ENCODE measurements at places on chromosomes 11 and 22. TPM values are rescaled to one million over a fixed set of nuclear protein-coding genes. Genes with fewer than 3 reads are reported as not detected.

DNA sequence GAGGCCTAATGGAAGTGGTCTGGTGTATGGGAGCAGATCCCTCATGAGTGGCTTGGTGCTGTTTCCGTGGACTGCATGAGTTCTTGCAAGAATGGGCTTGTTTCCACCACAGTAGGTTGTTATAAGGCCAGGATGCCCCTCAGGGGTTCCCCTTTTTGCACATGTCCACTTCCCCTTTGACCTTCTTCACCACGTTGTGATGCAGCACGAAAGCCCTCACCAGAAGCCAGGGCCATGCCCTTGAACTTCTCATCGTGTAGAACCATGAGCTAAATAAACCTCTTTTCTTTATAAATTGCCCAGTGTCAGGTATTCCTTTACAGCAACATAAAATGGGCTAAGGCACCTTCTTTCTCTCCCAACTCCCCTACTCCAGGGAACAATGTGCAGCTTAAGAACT is 2.8 kb upstream of the NARS2 start:
- no peak for DNase-seq

- peak; percentile 50 for DNase-seq
These were observed at the start of gene KIAA1671 for GRCh38 chr22:24951942-24952836. Gene KIAA1671, plus strand, starts transcription at chr22:24952716. Its CDS starts 75,284 bp downstream, at chr22:25028000.

DNA sequence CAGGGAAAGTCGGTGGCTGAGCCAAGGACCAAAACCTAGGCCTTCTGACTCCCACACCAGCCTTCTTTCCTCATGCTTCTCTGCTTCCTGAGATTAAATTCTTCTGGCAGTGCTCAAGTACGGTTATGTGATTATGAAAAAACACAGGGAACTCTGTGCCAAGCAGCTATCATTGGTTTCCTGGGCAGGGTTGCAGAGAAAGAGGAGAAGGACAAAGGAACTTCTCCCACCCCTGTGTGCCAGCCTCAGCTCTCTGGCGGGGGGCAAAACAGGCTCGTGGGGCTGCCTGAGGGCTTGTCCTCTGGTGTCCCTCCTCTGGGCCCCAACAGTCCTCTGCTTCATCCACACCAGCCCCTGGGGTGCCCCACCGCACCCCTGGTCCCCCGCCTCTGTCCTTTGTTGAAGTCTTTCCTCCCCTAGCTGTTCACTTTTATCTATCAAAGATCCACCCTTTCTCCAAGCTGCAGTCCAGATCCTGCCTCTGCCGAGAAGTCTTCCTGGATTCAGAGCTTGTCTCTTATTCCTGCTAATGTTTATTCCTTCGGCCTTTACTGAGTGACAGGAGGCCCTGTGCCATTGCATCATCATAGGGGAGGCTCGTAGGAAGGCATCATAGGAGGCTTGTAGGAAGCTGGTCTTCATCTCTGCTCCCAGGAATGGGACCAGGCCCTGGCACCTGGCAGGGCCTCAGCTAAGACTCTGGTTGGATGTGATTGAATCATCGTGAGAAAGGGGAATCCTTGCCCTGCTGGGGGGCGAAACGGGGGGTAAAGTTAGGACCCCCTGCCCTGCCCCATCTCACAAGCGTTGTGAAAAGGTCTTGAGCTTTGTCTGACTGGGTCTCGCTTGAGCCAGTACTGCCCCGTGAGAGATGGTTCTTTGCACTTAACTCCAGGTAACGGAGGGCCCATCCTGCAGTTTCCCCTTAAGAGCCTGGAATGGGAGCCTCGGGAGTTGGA is 11.5 kb upstream of the FTH1 start:
- no peak for DNase-seq

DNA sequence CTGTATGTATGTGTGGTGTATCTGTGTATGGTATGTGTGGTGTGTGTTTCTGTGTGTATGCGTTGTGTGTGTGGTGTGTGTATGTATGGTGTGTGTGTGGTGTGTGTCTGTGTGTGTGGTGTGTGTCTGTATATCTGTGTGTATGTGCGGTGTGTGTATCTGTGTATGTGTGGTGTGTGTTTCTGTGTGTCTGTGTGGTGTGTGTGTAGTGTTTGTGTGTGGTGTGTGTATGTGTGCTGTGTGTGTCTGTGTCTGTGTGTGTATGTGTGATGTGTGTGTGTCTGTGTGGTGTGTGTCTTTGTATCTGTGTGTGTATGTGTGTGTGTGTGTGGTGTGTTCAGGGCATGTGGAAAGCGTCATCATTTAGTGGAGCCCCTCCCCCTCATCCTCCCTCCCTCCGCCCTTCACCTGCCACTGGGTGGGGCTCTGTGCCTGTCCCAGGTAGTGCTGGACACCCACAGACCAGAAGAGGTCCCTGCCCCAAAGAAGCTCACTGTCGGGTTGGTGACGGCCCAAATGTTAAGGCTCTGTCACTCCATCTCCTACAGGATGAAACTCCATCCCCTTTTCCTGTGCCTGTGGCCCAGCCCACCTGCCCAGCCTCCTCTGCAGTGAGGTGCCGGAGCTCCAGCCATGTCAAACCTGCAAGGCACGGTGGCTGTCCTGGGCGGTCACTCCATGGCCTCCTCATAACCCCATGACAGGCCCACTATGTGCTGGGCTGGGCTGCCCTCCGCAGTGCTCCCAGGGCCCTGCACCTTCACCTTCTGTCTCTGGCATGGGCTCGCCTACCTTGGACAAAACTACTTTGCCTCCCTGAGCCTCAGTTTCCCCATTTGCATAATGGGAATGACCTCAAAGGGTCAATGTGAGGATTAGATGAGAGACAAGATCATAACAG is 23.4 kb upstream of the SHISAL1 start:
- DNase-seq: peak; percentile 20

- no peak for DNase-seq
These were observed 124.4 kb upstream of the PGR start for GRCh38 chr11:101254037-101254436.

DNA sequence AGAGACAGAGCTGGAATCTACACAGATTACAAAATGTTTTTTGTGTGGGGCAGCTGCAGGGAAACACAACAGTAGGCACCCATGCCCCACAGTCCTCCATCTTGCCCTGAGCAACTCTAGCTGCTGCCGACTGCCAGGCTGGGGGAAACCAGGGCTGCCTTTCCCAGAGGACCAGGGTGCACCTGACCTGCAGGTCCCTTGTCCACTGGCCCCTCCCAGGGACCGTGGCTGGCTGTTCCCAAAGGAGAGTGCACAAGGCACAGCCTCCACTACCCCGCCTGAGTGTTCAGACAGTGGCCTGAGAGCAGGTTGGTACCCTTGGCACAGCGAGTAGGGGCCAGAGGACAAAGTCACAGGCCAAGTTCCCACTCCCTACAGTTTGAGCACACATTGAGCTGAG is 181.8 kb downstream of the BARX2 start:
- DNase-seq: no peak

DNA sequence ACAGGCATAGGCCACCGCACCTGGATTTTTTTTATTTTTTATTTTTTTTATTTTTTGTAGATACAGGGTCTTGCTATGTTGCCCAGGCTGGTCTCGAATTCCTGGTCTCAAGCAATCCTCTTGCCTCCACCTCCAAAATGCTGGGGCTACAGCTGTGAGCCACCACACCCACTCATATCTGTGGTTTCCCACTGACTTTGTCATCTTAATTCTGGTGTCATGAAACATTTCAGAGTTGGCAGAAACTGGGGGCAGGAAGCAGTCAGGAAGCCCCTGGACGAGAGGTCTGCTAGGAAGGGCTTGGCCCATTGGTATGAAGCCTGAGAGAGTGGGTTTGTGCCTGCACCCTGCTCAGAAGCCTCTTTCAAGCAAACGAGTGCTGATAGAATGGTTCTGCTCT is 49.1 kb downstream of the COMMD9 start:
- DNase-seq: no peak

DNA sequence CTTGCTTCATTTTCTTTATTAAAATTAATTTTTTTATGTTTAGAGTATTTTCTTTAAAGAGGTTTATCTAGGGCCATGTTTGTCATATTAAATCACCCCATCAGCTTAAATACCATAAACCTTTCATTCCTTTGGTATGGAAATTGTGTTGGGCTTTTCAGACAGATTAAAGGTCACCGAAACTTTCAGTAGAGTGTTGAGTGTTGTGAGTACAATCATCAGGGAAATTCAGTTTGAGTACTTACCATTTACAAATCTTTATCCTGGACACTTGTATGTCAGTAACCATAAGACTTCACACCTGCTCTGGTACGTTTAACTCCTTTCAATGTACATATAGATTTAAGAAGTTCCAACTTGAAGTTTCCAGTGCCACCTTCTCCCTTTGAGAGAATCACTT is 12.0 kb downstream of the PRMT3 start:
- no peak for DNase-seq

DNA sequence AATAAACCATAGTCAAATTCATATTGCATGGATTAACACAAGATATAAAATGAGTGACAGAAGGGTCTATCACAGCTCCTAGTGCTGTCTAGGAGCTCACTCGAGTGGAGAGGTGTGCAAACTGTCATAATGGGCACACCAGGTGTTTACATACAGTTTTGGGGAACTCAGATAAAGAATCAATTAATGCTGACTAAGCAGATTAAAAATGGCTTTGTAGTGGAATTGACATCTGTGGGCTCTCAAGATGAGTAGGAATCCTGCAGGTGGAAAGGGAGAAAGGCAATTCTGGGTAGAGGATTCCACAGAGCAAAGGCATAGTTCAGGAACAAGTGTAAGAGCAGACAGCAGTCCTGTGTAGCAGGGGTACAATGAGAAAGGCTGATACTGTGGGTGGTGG is 496.2 kb upstream of the CCDC90B start:
- DNase-seq: no peak

GRCh38 chr22:22884010-22884887 is 3.4 kb upstream of the IGLL5 start:
- peak; percentile 48 for DNase-seq

DNA sequence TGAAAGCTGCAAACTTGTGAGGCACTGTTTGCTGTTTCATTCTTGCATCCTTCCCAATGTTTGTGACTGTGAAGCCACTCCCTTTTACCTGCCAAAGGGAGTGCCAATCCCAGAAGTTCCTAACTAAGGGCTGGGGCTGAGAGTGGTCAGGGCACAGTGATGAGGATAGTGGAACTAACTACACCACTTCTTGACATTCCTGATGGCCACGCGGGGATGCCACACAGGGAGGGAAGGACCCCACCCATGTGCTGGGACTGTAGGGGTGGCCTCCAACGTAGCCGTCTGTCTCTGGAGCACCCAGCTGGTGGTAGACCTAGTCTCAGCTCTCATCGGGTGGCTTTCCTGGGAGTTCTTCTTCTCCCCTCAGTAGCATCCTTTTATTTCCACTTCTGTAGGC is 335.5 kb downstream of the CADM1 start:
- no peak for DNase-seq

Gene EEF1G
- total RNA-seq: 2,441 TPM

Gene C11orf16
- total RNA-seq: not detected

Gene SCN3B
- total RNA-seq: 0.64 TPM

Gene NAALADL1
- total RNA-seq: 16.6 TPM

Gene CYP2D6
- 0.53 TPM for total RNA-seq

Gene GPHA2
- total RNA-seq: not detected

Gene SPDYC
- total RNA-seq: not detected

Measured in bronchial epithelial cell (primary cell).